ENCODE measurements at places on chromosomes 11 and 22.

GRCh38 chr11:27304514-27304913 is 58.5 kb downstream of the CCDC34 start:
- DNase-seq = no peak

DNA sequence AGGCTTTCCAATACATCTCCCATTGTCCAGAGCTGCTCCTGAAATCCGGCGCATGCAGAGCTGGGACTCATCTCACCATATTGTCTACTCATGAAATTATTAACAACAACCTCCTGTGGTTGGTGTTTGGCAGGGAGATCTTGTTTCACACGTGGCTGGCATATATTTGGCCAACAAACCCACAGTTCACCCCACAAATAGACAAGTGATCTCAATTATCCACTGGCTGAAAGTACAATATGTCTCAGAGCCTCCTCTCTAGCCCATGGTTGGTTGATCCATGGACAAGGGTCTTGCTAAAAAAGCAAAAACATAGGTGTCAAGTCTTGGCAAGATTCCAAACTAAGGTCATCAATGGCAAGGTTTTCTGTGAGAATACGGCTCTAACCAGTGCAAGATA is 386.9 kb downstream of the ETS1 start:
- DNase-seq = no peak

GRCh38 chr11:129613071-129613470 is 202.6 kb upstream of the TMEM45B start:
- no peak for DNase-seq

DNA sequence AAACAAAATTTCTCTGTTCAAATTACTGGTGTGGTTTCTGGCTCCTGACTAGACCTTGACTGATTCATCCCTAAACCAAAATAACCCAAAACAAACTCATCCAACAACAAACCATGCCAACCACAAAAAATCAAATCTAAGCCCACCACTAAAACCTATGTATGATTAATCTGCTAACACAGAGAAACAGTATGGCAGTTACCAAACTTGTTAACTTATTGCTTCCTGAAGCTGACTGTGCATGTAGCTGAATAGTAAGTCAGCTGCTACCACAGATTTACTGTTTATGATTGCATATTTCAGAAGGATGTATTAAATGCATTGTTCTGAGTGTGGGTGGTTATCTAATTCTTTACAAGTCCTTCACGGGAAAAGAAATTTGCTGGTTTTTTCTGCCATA is 231.1 kb downstream of the SWAP70 start:
- no peak for DNase-seq
